Stimulated activated CD4-positive, alpha-beta T cell treated with anti-CD3 and anti-CD28 coated beads, TNF-alpha, amount 100 ng/mL, for 4 hours (primary cell): ENCODE measurements at places on chromosomes 1 and 21.

DNA sequence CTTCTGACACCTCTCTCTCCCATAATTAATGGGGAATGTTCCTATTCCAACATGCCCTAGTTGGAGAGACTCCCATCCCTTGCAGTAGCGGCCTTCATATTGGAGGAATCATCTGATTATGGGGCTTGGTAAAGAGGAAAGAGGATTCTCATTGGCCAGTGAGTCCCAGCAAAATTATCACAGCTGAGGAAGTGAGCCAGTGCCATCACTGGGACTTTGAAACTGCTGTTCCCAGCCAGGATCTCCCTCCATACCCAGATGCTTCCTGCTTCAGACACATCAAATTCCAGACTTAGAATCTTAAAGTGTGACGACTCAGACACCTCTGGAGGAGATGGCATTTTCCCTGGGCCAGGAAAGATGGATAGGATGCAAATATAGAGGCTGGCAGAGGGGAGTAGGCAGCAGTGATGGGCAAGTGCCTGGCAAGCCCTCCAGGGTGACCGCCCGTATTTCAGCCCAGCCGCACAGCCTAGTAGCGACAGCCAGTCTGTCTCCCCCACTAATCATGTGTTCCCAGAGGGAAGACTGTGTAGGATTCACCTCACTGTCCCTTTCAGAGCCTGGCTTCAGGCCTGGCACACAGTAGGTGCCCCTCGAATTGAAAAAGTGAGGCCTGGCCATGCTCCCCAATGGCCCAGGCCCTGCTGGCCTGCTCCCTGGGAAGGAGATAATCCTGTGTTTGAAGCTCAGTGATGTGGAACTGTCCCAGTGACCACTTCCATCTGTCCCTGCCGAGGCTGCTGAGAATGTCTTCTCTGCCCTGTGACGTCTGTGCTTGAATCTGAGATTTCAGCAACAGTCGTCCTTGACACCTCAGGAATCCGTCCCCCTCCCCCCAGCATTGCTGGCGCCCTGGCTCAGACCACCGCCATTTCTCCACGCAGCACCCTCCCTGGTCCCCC lies 41.2 kb upstream of the MAGOH start:
- no peak for DNase-seq

GRCh38 chr1:237891266-237891665 lies 544 bp upstream of the ZP4 start:
- no peak for DNase-seq

GRCh38 chr1:113912594-113913311 lies 7.6 kb downstream of the DCLRE1B start:
- DNase-seq: no peak

DNA sequence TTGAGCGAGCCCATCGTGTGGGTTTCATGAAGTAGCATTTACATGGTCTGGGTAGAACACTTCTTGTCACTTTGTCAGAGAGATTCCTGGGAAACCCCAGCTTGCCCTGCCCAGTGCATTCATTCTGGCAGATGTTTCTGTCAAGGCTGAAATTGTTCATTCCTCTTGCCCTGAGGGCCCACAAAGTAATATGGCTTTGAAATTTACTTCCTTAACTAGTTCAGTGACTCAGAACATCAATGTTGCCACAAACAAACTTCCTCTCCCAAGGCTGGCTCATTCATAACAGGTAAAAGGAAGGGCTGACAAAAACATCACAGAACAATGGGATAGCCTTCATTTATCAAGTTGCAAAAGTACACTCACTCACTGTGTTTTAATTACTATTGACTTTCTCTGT lies 5.0 kb upstream of the KIAA0040 start:
- no peak for DNase-seq

- DNase-seq: no peak
These were observed 25.8 kb downstream of the DESI2 start for GRCh38 chr1:244678697-244679096.

GRCh38 chr1:162889989-162890388 lies 29.0 kb upstream of the CCDC190 start:
- no peak for DNase-seq
